ENCODE measurements at places on chromosomes 1 and 21.

DNA sequence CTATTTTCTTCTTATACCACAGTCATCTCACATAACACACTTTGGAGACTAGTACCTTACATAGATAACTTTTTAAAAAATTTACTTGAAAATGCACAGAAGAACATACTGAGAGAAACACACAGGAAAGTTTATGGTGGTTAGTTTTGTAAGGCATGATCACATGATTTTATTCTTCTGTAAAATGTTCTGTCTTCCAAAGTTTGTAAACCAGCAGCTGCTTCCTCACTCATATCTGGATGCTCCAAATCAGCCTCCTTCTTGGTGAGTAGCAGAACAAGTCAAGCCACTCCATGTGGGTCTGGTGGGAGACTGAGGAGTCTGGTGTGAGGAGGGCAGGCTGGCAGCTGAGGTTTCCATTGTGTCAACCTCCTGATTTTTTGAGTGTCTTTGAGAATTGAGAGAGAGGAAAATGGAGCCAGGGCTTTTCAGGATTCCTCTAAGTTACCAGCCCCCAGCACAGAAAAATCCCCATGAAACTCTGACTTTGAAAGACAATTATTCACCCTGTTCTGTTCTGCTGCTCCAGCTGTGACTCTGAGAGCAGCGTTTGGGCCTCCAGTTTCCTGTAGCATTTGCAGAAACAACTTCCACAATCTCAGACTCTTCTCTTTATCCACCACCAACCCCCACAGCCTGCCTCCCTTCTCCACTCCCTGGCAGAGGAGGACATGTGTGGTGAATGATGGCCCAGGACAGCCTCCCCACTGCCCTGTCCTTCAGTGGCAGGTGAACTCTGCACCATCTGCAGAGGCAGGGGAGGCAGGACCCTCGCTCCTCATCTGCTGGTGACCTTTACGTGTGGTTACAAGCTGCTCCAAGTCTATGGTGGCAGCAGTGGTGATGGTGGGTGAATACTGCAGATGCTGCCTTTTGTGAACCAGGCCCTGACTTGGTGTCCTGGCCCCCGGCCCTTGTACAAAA lies 82.3 kb downstream of the FCRL5 start:
- DNase-seq: no peak

DNA sequence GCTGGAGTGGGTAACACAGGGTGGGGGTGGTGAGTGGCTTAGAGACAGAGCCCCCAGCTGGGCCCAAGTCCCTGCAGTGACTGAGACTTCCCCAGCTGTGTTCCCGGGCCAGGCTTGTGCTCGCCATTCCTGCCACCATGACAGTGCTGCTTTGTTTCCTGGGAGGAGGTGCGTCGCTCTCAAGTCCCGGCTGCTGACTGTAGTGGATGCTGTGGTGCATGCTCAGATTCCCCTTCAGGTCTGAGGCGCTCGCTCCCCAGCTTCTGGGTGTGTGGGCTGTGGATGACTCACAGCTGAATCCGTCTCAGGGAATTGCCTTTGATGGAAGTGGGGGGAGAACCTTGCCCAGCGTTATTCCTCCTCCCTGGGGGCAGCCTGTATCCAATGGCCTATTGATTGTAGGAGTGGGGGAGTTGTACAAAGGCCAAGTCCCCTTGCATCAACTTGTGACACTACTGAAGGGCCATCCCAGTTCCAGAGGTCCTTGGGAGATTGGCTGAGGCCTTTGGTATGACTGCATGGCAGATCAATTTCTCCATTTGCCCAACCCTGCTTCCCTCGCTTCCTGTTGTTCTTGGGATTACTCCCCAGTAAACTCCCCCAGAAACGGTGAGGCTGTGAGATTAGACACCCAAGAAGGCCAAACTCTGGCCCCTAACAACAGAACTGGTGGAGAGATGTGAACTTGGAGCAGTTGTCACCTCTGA lies 17.8 kb upstream of the POU3F1 start:
- no peak for DNase-seq

DNA sequence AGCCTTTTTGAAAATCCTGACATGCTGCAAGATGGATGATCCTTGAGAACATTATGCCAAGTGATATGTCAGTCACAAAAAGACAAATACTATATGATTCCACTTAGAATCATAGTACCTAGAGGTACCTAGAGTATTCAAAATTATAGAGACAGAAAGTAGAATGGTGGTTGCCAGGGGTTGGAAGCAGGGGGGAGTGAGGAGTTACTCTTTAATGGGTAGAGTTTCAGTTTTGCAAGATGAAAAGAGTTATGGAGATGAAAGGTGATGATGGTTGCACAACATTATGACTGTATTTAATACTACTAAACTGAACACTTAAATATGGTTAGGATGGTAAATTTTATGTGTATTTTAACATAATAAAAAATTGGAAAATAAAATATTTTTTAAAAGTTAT lies 37.9 kb upstream of the PODN start:
- DNase-seq: no peak

DNA sequence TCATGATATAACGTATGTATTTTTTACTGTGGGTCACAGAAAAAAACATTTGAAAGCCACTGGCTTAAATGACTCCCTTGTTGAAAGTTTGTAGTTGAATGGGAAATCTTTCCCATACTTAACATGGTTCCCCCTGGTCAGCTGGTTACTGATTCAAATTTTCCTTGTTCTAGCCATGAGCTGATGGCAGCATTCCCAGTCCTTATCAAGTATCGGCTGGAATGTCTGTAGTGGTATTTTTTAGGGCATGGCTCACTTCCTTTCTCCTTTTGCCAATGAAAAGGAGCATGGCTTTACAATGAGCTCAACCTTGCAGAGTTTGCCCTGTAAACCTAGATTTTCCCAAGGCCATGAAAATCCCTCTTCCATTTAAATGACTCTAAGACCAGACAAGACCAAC lies 55.7 kb downstream of the GIPC2 start:
- no peak for DNase-seq

GRCh38 chr1:42852608-42852980 lies 6.2 kb downstream of the ZNF691 start:
- DNase-seq: no peak

GRCh38 chr1:22442212-22442894 lies 9.3 kb upstream of the ZBTB40 start:
- no peak for DNase-seq

DNA sequence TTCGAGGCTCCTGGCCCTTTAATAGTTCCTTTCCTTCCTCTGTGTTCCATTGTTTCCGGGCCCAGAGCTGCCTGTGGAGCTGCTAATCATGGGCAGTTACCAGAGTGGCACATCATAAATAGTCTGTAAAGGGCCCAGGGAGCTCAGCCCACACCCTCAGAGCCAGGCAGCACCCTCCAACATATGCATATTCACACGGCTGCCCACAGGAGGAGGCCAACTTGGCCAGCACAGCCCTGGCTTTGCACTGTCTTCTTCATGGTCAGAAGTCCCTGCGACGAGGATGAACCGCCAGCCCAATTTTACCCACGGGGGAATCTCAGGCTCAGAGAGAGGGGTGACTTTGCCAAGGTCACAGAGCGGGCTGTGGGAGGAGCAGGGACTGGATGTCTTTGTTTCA lies 172.5 kb downstream of the TRABD2B start:
- no peak for DNase-seq

- DNase-seq: no peak
Observed at GRCh38 chr1:212819726-212820125, 27.7 kb downstream of the SPATA45 start.

- peak; percentile 45 for DNase-seq
Observed at GRCh38 chr1:52552236-52552504, 722 bp downstream of the TUT4 start.

GRCh38 chr1:156658496-156658895 lies 16.6 kb downstream of the BCAN start:
- DNase-seq: peak; percentile 38

GRCh38 chr1:70509996-70510876 lies 99.2 kb downstream of the CTH start:
- DNase-seq: no peak

DNA sequence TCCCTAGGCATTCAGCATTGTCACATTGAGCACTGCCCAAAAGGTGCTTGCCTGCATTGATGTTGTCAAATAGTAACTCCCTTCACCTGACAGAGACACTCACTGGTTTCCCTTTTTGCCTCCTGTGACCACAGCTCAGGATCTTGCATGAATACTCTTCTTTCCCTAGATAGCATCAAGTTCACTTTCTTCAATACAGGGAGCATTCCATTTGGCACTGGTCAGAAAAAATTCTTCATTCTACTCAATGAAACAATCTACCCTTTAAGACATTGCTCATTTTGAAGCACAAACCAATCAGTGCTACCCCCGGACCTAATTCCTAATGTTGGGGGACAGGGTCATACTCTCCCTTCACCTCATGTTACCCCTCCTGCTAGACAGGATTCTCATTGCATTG lies 319.0 kb upstream of the SNX7 start:
- no peak for DNase-seq

- no peak for DNase-seq
Observed at GRCh38 chr1:4028139-4028501, 128.0 kb upstream of the C1orf174 start.

GRCh38 chr21:31634993-31635392 lies 24.5 kb upstream of the SOD1 start:
- no peak for DNase-seq

DNA sequence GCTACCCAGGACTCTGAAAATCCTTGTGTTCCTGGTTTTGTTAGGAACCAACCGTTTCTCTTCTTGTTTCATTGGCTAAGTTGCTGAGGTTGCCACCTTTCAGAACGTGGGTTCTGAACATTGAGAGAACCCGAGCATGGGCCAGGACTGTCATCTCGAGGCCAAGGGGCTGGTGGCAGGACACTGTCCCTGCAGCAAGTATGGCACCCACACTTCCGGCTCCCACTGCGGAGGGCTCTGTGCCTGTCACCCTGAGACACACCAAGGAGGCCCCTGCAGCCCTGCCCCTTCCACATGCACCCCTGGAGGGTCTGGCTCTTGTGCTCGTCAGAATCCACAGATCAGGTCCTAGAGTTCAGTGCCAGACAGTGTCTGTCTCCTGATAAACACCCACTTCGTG lies 39.1 kb upstream of the LRRC3 start:
- no peak for DNase-seq

DNA sequence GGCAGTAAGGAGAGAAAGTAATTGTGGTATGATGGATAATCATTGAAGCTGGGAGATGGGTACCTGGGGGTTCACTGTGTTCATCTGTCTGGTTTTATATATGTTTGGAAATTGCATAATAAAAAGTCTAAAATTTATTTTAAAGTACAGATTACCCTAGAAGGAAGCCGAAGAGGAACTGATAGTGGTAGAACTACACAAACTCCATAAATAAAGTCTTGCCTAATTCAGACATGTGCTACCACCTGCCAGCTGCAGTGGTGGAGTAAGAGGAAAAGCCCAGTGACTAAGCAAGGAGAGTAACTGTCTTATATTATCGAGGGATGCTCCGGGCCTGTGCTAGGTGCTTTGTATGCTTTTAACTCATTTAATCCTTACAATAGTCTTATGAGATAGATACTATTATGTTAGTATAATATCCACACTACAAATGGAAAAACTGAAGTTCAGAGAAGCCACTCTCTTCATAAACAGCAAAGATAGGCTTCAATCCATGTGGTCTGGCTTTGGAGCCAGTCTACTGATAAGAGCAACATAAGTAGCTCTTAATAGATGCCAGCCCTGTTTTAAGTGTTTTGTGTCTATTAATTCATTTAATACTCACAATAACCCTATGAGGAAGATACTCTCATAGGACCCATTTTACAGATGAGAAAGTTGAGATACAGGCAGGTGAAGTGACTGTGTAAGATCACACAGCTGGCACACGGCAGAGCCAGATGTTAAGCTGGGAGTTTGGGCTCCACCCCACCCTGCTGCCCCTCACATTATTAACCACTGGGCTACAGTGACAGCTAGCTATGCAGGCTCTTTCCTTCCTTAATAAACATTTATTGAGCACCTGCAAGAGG lies 56.8 kb upstream of the HNRNPU start:
- no peak for DNase-seq

GRCh38 chr1:40047769-40048168 lies 7.2 kb downstream of the CAP1 start:
- no peak for DNase-seq

- DNase-seq: no peak
Observed at GRCh38 chr1:91529856-91530255, 29.2 kb downstream of the CDC7 start.

GRCh38 chr1:89957107-89957506 lies 37.8 kb upstream of the ZNF326 start:
- DNase-seq: no peak

DNA sequence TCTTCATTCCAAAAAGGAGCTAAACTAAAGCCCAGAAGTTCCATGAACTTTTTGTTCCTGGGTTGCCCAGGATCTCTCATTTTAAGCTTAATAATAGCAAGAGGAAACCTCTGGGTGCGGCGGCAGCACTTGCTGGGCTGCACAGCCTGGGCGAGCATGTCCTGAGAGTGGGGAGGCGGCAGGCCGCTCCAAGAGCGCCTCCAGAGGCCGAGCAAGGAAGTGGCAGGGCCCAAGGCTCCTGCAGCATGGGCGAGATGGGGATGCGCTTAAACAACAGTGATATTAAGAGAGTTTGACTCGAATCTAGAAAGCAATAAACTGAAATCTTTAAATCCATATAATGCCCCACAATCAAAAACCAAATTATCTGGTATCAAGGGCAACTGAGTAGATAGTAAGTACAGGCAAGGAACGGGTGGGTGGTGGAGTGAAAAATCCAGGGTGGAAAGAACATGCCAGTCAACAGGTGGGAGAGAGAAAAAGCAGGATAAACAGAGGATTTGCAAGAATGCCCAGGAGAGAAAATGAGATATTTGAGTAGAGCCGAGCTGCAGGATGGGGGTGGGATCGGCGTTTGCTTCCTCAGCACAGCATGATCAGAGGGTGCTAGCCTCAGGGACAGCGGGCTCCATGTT lies 14.1 kb upstream of the TNR start:
- DNase-seq: no peak

DNA sequence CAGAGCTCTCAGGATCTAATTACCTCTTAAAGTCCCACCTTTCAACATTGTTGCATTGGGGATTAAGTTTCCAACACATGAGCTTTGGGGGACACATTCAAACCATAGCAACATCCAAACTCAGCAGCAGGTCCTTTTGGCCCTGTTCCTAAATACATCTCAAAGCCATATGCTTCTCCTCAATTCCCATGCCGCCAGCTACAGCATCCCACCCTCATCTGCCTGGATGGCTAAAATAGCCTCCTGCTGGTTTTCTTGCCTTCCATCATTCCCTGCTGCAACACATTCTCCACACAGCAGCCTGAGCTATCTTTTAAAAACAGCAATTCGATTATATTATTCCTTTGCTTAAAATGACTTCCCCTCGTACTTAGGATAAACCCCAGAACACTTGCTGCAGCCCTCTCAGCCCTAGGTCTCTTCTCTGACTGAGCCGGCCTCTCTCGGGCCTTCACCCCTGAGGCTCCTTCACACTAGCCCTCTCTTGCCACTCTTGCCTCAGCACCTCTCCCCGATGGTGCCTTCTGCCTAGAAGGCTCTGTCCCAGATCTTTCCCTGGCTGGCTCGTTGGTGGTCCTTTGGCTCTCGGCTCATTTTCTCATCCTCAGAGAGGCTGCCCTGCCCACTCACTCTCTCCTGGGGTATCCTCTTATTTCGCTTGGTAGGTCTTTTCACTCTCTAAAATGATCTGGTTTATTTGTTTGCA lies 16.5 kb downstream of the MYBPH start:
- DNase-seq: no peak

GRCh38 chr1:91133248-91133647 lies 111.4 kb upstream of the ZNF644 start:
- DNase-seq: no peak

GRCh38 chr1:30188999-30189398 lies 534.4 kb downstream of the MATN1 start:
- no peak for DNase-seq
